T-helper 17 cell (primary cell): ENCODE measurements at places on chromosomes 2 and 18. TPM values are rescaled to one million over a fixed set of nuclear protein-coding genes. Genes with fewer than 3 reads are reported as not detected.

The FOXI3 gene
- total RNA-seq = not detected

The IL1F10 gene
- not detected for total RNA-seq

The ATIC gene
- total RNA-seq = 61.7 TPM

DNA sequence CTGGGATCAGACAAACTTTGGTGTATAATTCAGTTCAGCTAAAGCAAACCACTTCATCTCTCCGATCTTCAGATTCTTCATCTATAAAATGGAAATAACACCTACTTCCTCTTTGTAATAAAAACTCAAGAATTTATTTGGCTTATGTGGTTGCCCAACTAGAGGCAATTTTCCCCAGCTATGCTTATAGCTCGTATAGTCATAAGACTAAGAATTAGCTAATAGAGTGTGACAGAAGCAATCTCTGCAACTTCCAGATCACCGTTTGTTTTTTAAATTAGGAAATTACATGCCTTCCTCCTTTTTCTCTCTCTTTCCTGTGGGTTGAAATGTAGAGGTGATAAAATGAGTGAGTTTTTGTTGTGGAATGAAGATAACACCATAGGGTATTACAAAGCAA, 35.3 kb upstream of the KCNF1 start:
- no peak for DNase-seq

DNA sequence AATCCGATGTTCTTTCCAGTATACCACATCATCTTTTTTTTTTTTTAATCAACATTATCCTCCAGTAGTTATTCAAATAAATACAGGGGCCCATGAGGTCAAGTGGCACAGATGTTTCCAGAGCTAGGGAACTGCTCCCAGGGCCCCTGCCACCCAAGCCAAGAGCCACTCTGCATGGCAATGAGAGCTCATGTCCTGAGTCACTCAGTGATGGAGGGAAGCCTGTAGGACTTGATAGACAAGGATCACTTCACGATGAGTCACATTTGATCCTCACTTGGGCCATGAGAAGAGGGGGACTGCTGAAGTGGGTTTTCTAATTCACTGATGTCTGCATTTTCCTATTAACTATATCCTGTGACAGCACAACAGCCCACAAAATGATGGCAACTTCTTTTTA, 127.0 kb upstream of the PKDCC start:
- DNase-seq = no peak

- no peak for DNase-seq
Observed at GRCh38 chr18:6055711-6056110, 160.4 kb upstream of the TMEM200C start.

GRCh38 chr18:48139431-48140347, 209.2 kb upstream of the SMAD2 start:
- DNase-seq = no peak

- no peak for DNase-seq
Observed at GRCh38 chr2:10168221-10168620, 45.7 kb downstream of the RRM2 start.
